SK-N-SH (cell line): ENCODE measurements at places on chromosomes 4 and X. TPM values are rescaled to one million over a fixed set of nuclear protein-coding genes. Genes with fewer than 3 reads are reported as not detected.

DNA sequence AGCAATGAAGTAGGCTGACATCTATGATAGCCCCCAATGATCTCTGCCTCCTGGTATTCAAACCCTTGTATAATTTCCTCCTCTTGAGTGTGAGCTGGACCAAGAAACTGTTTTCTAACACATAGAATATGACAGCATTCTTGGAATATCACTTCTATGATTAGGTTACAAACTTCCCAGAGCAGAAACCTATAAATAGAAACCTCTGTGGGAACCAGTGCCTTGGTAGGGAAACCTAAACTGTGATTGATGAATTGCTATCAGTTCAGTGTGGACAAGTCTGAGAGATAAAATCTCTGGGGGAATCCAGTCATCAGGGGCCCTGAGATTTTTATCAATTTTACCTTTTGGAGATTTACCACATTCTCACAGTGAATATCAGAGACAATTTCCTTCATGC is 756.5 kb upstream of the AGA start:
- no peak for DNase-seq

Gene S100P
- polyA plus RNA-seq: not detected in 2 replicates

- DNase-seq: no peak
Observed at GRCh38 chrX:74505437-74505836, 84.1 kb downstream of the SLC16A2 start.

DNA sequence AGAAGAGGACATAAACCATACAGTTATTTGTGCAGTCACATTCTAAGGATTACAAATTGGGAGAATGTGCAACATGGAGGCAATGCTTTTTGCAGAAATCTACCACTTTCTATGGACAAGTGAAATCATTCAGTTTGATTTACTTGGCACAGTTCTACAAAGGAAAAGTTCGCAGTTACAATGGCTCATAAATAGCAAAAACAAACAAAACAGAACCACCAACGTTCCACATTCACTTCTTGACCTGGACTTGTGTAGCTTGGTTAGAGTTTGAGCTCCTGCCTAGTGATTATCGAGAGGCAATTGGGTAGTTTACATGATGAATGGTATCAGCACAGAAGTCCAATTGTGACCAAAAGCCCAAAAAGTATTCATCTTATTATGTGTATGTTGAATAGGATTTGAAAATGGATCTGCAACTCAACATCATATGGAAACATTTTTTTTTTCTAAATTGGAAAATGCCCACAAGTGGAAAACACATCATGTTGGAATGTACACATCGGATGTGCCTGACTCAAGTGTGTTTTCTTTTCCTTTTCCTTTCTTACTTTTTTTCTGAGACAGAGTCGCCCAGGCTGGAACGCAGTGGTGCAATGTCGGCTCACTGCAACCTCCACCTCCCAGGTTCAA is 123.8 kb downstream of the LUZP4 start:
- no peak for DNase-seq

- DNase-seq: no peak
Observed at GRCh38 chr4:9952415-9952950, 68.8 kb downstream of the SLC2A9 start.

Gene REPS2
- 0.62 and 0.73 TPM in 2 replicates for polyA plus RNA-seq

Gene AWAT2
- 0.13 and 0.15 TPM in 2 replicates for polyA plus RNA-seq

DNA sequence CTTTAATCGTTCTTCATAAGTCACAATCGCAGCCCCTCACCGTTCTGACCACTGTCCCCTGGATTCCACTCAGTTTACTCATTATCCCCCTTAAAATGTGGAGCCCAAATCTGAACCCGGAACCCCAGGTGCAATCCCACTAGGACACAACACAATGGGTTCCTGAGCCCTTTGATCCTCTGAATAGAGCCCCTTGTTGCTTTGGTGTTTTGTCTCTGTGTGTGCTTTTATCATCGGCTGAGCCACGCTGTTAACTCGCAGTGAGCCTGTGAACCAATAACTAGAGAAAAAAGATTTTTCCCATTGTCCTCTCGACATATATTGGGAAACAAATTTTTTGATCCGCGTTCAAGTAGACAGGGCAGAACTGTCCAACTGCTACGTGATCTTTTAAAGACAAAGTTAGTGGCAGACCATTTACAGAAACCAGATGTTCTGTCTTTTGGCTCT is 617 bp upstream of the PDHA1 start:
- DNase-seq: no peak

DNA sequence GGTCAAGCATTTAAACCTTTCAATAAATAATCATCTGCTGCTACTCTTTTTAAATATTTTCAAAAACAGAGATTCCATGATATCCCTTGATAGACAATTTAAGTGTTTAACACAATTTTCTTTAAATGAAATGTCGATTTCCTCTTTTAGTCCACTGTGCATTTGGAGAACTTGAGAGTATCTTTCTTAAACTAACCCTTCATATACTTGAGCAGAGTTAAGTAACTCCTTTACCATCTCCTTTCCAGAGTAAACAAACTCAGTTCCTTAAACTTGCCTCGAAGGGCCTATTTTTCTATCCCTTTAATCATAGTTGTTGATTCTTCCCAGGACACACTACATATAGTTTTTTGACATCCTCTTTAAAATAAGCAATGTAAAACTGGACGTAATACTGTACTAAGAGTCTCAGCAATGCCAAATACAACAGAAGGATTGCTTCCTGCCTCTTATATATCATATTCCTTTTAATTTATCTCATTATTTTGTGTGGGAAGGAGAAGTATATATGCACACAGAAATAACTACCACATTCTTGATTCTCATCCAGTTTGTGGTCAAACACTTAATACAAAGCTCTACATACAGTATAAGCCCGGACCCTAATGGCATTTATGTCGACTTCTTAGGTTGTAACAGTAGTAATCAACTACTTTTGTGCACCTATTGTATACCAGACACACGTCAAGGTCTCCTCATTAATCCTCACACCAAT is 22.8 kb downstream of the RAB28 start:
- DNase-seq: no peak

Gene MMAA
- 2.2 and 3.2 TPM in 2 replicates for polyA plus RNA-seq

DNA sequence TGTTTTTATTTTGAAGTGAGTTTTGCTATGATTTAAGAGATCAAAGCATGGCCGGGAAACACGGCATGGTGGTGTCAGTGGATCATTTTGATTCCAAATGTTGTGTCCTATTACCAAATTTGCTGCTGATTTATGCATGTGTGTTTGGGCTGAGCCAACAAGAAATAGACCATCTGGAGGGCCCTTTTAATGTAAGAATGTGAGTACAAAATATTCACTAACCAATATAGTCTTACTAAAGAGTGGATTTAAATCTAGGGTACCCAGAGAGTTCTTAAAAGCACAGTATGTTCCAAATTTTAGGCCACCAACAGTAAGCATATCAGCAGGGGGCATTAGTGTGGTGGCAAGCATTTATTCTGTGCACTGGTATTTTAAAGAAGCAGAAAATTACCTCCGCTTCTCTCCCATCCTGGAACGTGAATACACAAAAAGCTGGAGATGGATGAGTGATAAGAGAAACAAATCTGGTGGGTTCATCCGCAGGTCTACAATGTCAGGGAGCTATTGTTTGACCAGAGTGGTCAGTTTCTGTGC is 444.4 kb upstream of the IGFBP7 start:
- no peak for DNase-seq

- no peak for DNase-seq
Observed at GRCh38 chr4:82017680-82018079, 356.1 kb downstream of the HNRNPD start.

GRCh38 chr4:186829097-186829496 is 105.4 kb upstream of the FAT1 start:
- no peak for DNase-seq

- peak; percentile 81 for DNase-seq
Observed at GRCh38 chr4:42398171-42398870, 1.0 kb downstream of the SHISA3 start.

Gene HCCS
- polyA plus RNA-seq: 33.7 and 40.8 TPM in 2 replicates

GRCh38 chr4:108094131-108094530 is 74.6 kb downstream of the LEF1 start:
- DNase-seq: no peak

Gene NXF2B
- polyA plus RNA-seq: not detected in 2 replicates

- DNase-seq: no peak
Observed at GRCh38 chr4:25509646-25510045, 132.6 kb downstream of the ANAPC4 start.

DNA sequence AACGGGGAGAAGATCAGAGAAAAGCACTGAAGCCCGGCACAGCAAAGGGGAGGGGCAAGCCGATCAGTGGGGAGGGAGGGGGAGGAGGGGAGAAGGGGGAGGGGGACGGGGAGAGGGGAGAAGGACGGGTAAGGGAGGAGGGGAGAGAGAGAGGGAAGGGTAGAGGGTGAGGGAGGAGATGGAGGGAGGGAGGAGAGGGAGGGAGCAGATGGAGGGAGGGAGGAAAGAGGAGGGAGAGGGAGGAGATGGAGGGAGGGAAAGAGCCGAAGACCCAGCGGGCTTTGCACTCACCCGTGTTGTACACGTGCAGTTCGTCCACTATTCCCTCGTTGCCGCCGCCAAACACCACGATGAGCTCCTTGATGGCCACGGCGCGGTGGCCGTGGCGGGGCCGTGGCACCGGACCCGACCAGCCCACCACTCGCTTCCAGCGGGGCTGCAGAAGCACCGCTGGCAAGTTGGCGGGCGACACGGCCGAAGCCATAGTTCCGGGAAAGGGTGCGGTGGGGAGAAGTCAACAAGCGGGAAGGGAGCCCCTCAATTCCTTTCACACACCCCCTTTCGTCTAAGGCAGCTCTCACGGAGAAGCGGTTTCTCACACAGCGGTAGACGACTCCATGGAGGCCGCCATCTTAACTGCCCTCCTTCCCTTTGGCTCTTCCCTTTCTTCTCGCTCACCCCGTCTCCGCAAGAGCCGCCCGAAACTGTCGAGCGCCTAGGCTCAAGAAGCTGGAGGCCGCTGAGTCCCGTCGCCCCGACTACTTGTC is 1.1 kb downstream of the HCFC1 start:
- DNase-seq: peak; percentile 77

DNA sequence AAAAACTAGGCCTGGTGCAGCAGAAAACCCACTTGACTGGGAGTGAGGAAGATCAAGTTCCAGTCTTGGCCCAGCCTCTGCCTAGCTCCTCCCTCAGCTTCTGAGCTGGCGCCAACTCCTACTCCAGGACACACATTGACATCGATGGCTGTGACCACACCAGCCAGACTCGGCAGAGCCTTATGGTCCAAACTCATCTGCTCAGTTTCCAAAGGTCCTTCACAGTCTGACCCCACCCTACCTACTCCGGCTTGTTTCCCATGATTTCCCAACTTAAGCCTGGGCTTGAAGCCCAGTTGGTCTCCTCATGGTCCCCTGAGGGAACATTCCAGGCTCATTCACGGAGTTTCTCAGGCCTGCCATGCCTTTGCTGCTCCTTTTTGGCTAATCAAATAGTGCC is 10.1 kb downstream of the ELF4 start:
- DNase-seq: no peak

DNA sequence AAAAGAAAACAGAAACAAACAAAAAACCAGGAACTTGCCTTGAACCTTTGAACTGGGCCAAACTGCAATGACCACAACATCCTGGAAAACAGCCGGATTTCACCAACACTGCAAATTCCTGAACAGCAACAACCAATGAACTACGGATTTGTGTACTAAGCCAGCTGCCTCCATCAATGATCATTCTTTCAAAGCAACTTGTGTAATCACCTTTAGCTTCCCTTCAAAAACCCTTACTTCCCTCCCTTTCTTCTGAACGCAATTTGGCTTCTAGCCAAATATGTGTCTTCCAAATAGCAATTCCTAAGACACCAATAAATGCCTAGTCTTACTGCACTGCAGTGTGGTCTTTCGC is 98.5 kb upstream of the FAM47C start:
- DNase-seq: no peak

GRCh38 chr4:150212927-150213326 is 134.7 kb downstream of the DCLK2 start:
- no peak for DNase-seq

DNA sequence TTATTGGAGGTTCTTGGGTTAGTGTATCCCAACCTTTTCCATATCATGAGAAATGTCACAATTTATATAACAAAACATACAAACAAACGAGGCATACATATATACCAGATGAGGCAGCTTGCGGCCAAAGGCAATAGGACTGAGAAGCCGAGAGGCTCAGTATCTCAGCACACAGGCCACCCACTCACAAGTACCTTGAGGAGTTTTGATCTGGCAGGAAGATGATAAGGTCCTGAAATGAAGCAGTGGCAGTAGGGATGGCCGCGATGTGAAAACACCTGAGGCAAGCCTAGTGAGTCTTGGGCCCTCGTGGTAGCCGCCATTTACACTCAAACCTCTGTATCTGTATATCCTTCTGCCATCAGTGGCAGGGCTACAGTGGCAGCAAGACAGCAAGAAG is 55.3 kb upstream of the PRPS1 start:
- no peak for DNase-seq

GRCh38 chr4:85967872-85968271 is 392.0 kb downstream of the MAPK10 start:
- DNase-seq: no peak

GRCh38 chr4:162015090-162015489 is 148.7 kb downstream of the FSTL5 start:
- no peak for DNase-seq

- DNase-seq: no peak
Observed at GRCh38 chrX:129808158-129808828, 28.5 kb downstream of the SASH3 start.

Gene ENPEP
- 0.15 and 0.16 TPM in 2 replicates for polyA plus RNA-seq

DNA sequence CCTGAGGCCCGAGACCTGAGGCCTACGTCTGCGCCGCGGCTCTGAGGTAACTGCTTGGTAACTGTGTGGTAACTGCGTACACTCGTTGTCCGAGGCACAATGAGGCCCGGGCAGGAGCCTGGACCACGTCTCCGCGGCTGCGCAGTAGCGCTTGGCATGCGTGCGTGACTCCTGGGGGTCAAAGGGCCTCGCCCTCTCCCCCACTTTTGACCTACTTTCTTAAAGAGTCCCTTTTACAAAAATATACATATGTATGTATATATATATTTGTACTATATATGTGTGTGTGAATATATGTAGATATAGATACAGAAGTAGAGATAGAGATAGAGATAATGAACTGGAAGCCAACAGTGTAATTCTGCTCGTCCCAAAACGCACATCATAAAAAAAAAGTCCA is at the start of gene BEND2:
TSS of gene BEND2 (minus strand) at position 101 of the 400 bp plus-strand sequence. CDS start 136 bp downstream, outside the sequence.
- DNase-seq: no peak

GRCh38 chr4:142372530-142373260 is 473.4 kb downstream of the INPP4B start:
- no peak for DNase-seq

Gene ARHGEF6
- polyA plus RNA-seq: 2.7 and 3.9 TPM in 2 replicates

DNA sequence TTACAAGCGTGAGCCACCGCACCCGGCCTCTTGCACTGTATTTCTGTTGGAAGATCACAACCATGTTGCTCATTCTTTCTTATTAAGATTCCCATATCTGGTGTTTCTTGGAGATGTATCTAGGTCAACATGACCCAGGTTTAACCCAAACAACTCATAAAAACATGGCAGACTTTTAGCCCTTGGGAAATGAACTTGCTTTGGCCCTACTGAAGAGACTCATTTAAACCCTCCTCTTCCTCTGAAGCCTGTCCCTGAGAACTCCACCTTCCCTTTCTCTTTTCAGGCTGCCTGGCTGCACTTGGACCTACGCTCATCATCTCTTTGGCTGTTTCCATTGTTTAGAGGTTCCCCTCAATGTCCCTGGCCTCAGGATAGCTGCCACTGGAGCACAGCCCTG is 22.8 kb upstream of the OPN1LW start:
- DNase-seq: no peak

Gene FRG2
- polyA plus RNA-seq: not detected in 2 replicates

GRCh38 chr4:105620640-105621323 is 68.4 kb downstream of the ARHGEF38 start:
- no peak for DNase-seq

Gene CSN1S1
- polyA plus RNA-seq: not detected in 2 replicates

Gene MAEA
- polyA plus RNA-seq: 123 and 128 TPM in 2 replicates
